NCI-H1436 (cell line): ENCODE measurements at places on chromosomes 6 and 20.

DNA sequence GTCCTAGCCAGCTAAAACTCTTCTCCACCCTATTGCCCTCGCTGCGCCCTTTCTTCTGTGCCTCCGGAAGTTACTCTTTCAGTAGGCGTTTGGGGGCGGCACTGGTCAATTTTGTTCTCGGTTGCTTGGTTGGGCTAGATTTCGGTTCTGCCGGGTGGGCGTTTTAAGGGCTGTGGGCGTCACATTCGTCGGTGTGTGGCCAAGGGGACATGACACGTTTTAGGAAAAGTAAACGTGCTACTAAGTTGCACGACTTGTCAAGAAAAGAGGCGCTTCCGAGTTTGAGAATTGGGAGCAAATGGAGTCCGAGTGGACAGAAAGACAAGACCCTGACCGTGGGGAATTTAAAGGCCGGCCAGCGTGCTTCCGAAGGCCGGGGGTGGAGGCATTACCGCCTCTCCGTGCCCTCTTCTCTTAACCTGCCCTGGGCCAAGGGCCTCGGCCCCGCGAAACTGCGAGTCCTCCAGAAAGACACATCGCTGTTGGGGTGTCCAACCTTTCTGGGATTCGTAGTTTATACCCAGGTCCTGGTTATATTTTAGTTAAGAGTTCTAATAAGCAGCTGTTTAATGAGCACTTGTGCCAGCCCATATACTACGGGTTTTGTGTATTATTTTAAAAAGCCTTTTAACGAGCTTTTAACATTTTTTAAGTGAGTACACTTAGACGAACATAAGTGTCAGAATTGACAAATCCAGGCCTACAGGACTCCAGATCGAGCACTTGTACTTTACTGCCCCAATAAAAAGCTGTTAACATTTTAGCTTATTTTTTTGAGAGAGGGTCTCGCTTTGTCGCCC lies 664 bp upstream of the BAG6 start:
- peak; percentile 93 for DNase-seq

DNA sequence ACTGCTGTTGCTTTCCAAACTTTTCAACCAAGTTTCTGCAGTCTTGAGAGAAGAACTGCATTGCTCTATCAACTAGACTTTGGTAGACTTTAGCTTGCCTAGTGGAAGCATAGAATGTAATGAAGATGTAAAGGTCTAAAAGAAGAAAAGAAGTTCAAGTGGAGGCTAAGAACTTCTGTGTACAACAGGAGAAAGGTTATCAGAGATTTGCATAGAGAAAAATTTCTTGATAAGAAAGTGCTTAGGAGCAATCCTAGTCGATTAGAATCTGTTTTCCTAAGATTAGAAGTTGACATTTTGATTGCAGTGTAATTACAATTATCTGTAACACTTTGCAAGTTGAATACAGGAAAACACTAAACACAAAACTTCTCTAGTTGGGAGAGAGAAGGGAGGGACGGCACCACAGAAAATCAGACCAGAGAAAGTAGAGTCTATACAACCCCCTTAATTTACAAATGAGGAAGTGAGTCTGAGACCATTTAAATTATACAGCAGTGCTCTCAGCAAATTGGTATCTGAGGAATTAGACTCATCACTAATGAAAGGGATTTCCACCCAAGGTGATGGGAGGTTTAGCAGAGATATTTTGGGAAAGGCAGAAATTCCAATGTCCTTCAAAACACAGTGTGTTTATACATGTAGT lies 194.3 kb upstream of the MARCKS start:
- no peak for DNase-seq

- DNase-seq = no peak
These were observed 126.6 kb downstream of the MTFR2 start for GRCh38 chr6:136123468-136123867.

DNA sequence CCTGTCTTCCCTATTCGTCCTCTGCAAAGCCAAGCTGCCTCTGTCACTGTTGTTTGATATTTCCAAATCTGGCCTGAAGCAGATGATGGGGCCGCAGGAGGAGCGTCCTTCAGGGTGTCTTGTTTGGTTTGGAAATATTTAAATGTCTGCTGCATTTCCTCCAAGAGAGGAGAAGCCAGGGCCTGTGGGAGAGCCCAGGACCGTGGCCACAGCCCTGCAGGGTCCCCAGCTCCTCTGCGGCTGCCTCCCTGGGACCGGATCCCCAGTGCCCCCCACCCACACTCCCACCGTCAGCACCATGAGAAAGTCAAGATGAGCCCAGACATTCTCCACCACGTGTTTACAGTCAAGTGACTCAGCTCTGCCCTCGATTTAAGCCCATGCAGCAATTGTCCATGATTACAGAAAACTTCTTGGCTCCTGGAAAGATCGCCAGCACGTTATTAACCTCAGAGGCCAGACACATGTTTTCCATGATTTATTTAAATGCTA lies 18.2 kb downstream of the FOXF2 start:
- DNase-seq = no peak
